ENCODE measurements at places on chromosomes 1 and 21.

- no peak for DNase-seq
These were observed 52.8 kb downstream of the NENF start for GRCh38 chr1:212485571-212485912.

GRCh38 chr21:44380876-44381275, 27.5 kb downstream of the TRPM2 start:
- no peak for DNase-seq

GRCh38 chr1:212438831-212439237, 6.1 kb downstream of the NENF start:
- no peak for DNase-seq

- no peak for DNase-seq
These were observed 136.2 kb upstream of the IPO9 start for GRCh38 chr1:201692555-201693394.
